ENCODE measurements at places on chromosomes 4 and X.

DNA sequence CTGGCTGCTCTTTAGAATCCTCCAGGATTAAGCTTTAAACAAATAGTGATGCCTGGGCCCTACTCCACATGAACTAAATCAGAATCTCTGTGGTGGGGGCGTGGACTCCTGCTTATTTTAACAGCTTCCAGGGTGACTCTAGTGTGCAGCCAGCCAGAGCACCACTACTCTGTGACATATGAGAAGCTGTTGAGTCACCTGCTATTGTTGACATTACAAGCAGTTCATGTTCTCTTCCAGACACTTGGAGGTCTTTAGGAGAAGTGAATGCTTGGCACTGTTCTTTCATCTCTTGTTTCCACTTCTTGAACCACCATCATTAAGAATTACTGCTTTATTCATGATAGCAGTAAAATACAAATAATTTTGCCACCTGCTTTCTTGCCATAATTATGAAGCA is 426 bp upstream of the C4orf51 start:
- DNase-seq: no peak

- DNase-seq: no peak
Observed at GRCh38 chr4:82802911-82803310, 4.3 kb upstream of the SCD5 start.

DNA sequence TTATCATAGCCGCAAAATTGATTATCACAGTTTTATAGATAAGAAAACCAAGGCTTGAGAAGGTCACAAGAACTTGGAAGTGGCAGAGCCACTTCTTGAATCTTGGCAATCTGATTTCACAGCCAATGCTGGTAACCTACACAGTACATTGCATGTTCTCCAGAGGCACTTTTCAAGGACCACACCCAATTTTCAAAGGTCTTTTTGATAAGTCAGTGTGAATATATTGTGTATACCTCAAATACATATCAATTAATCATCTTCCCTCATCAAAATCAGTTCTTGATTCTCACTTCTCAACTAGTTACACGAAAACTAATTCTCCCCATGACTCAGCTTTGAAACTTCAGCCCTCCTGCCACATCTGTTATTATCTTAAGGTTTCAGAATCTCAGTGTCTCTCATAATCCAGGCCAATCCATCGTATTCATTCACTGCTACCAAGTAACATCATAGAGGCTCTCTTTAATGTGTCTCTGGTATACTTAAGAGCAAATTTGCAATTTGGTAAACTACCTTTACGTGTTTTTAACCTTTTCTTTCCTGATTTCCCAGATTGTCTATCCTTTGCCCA is 16.8 kb downstream of the CAMK2D start:
- DNase-seq: no peak

DNA sequence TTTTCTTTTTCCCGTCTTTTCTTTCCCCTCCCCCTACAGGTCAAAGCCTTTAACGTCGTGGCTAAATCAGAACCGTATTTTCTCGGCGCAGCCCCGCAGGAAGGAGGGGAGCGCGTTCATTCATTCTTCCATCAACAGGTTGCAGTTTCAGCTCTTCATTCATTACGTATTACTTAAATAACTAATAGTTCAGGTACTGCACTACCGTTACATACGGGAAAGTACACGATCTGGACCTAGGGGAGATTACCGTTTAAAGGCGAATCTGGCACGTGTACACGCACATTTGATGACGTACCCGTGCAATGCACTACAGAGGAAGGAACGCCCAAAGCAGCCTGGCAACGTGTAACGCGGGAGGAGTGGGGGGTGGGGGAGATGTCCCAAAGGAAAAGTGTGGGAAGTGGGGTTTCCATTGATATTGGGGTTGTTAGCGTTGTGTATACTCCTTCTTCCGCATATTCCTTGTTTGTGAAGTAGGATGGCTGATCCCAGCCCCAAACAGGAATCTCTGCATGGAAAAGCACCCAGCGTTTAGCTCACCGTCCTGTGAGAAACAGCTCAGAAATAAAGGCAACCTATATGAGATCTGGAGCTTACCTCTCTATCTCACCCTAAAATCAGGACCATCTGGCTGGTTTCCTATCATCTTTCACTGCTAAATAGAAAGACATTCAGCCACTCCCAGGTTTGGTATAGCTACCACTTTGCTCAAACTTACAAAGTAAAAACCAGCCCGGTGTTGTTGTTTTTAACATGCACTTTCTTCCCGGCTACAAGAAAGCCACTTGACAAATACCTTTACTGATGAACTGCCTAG is 585 bp upstream of the SEC24D start:
- peak; percentile 37 for DNase-seq

- no peak for DNase-seq
Observed at GRCh38 chr4:4533461-4534169, 8.2 kb downstream of the STX18 start.

Measured in CD4-positive, alpha-beta T cell treated with Interleukin-15 for 4 hours (primary cell).